ENCODE measurements at places on chromosomes 11 and 22.

DNA sequence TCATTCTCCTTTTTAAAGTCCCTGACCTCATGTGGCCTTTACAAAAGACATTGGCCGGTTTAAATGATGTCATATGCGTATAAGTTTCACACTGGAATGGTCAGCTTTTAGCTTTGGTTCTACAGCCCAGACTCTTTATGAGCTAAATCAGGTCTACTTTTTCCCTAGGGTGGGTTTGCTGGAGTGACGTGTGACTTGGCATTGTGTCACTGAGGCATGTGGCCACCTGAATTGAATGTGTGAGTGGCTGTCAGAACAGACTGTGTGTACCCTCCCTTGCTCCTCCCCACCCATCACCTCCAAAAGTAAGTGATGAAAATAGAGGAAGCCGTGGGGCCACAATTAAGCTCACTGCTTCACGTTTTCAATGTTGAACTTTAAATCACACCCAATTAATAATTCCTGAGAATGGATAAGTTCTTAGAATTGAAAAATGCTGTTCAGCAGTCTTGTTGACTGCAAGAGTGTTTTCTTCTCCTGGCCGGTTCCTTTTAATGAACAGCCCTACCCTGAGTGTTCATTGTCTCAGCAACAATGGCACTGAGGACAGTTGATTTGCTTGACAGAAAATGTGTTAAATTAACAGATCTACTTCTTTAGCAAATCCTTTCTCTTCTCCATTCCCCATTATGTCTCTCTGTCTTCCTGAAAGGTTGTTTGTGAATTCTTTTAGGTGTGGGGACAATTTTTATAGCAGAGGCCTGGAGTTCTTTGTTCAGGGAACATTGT, 11.3 kb downstream of the CECR2 start:
- no peak for DNase-seq

DNA sequence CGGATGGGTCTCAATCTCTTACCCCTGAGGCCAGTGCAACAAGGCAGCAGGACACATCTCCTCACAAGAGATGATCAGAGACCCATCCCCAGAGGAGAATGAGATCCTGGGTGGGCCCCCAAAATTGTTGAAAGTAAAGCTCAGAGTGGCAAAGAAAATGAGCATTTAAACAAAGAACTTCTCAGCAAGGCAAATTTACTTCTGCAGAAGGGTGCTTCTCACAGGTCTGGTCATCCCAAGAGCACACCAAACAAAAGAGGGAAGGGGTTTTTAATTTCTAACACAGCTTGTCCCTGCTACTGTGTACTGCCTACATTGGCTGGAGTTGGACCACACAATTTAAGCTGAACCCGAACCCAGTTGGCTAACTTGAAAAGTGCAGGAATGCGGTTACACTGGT, 1628.6 kb upstream of the RAG2 start:
- DNase-seq, result no peak

DNA sequence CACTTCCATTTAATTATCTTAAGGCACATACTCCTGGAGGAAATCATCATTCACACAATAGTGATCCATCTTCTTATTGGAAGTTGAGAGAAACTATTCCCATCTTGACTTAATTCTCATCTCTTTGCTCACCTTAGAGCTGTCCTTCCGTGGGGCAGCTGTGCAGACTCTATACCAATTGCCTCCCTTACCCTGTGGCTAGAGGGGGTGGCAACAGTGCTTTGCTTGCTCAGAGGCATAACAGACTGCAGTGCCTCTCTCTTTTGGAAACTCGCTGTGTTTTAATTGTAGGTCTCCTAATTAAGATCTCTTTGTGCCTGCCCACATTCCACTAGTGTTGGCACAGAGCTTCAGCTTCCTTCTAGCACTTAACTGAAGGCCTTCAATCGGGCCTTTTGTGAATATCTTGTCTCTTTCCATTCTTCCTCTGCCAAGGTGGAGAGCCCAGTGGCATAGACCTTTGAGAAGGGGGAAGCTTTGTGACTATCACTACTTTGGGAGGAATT, 5.5 kb downstream of the KMT2A start:
- no peak for DNase-seq

- DNase-seq, result peak; percentile 61
These were observed 1.4 kb downstream of the ADM start for GRCh38 chr11:10305964-10306918.

DNA sequence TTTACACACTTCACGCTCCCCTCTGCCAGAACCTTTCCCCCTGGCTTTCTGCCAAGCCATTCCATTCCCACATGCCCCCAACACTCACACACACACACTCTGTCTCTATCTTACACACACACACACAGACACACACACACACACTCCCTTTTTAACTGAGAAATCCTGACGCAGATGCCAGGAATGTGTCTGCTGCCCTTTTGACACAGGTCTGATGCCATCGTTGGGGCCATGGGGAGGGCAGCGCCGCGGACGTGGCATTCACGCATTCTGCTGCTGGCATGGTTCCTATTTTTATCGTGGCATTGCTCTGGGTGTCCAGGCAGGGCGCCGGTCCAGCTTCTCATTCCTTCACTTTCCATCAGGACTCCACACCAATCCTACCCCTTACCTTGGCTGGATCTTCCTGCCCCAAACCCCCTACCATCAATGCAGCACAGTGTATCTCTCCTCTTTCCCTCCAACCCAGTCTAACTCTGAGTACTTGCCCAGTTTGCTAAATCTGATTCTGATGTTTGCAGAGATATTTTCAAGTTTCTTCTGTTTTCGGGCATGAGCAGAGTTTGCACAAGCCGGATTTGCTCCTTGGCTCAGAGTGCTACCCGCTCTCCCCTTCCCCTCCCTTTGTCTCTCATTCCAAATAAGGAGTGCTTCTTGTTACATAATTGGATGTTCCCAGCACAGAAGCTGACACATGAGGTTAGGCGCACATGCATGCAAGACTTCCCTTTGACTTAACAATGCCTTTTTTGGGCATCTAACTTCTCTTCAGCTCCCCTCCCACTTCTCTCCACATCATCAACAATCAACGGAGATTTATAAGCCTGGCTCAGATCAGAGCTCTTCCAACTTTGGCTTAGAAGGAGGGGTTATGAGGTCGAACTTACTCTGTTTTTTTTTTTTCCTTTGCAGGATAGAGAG, 18.8 kb downstream of the SNX19 start:
- no peak for DNase-seq

DNA sequence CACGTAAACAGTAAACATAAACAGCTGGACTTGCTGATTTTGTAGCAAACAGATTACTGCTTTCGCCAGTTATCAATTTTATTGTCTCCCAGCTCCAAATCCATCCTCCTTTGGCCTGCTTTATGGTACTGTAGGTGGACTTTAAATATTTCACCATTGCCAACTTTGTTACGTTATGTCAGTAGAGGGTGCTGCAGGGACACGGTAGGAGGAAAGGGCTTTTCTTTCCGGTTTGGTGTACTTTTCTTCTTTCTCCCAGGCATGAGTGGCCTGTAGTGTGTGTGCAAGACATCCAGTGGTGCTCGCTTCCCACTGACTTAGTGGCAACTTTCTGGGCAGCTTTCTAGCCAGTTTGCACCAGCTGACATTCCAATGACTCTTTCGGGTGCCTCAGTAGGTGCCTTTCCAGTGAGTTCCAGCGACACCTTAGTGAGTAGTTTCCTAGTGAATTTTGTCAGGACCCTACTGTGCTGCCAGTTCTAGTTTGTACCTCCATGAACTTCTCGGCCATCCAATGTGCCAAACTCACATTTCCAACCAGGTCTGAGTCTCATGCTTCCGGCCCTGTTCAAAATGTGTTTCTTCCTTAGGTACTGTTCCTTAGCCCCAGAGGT, 267.6 kb upstream of the TENM4 start:
- DNase-seq, result peak; percentile 53

DNA sequence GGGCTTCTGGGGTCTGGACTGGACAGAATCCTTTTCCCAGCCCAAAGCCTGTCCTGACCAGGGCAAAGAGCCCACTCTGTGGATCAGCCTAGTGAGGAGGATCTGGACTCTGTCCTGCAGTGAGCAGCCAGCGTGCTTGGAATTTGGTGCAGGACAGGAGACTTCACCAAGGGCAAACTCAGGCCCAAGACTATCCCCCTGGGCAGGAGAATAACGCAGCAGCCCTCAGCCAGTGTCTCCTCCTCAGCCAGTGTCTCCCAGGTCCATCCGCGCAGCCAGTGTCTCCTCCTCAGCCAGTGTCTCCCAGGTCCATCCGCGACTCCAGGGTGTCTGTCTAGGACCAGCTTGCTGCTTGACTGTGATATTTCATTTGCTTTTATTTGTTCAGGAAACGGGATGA, 1334.0 kb downstream of the TBC1D22A start:
- no peak for DNase-seq

DNA sequence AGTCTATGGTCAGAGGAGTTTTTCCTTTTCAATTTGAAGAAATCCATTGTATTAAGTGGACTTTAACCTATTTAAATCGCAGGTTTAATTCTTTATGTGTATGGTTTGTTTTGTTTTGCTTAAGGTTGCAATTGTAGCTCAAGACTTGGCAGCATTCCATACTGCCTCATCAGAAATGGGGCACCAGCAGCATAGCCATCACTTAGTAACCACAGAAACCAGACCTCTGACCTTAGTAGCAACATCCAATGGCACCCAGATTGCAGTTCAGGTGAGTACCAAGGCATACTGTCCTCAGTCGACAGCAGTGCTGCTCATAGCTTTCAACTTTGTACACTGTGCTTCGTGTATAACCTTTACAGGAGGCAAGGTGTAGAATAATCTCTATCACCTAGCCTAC, 48.4 kb upstream of the WEE1 start:
- DNase-seq, result no peak

DNA sequence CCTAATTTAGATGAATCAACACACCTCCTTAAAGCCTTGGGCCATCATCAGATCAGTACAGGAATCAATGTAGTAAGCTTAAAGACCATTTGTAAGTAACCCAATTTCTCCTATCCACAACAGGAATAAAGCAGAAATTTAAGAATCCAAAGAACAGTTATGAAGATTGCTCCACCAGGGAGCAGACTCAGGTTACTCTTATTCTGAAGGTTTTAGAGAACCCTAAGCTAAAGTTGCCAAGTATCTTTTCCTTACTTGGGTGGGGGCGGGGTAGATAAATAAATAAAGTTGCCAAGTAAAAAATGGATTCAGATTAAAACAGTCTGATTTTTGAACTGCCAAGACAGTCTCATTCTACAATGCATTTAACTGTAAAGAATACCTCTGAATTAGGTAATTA, 18.1 kb downstream of the CKAP5 start:
- DNase-seq, result no peak

- DNase-seq, result no peak
These were observed 1258.8 kb downstream of the BRD1 start for GRCh38 chr22:48568736-48569330.

DNA sequence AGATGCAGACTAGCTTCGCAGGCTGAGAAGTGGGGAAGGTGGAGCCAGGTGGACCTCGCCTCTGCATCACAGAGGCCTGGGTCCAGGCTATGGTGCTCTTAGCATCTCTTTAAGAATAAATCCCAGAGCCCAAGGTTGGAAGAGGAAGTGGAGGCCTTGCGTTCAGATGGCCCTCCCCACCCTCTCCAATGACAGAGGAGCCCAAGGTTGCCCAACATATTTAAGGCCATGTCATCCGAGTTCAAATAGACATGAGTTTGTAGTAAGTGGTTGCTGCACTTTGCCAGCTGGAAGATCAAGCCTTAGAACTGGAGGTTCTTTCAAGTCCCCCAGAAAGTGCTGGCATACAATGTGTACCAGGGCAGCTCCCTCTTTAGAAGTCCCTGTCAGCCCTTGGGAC, 47.1 kb upstream of the HORMAD2 start:
- no peak for DNase-seq

- peak; percentile 79 for DNase-seq
These were observed 40.8 kb downstream of the TBC1D22A start for GRCh38 chr22:46803031-46803880.

- peak; percentile 35 for DNase-seq
These were observed 27.5 kb downstream of the FBXO7 start for GRCh38 chr22:32501836-32502752.

DNA sequence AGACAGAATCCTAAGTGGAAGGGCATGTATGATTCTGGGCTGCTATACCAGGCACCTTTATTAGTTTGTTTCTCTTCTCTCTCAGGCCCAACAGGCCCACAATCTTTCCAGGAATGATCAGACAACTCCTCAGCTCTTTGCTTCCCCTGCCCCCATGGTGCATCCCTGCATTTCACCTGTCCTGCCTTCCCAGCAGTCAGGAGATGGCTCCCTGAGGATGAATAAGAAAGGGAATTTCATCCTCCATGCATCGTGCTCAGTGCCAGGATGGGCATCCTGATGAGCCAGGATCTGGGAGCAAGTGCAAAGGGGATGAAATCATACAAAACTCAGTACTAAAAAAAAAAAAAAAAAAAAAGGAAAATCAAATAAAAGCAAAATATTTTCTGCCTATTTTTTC, 18.6 kb upstream of the NTM start:
- no peak for DNase-seq

- no peak for DNase-seq
These were observed 23.5 kb upstream of the ANKK1 start for GRCh38 chr11:113363996-113364641.

GRCh38 chr22:26615830-26616435, 1.9 kb downstream of the CRYBB1 start:
- no peak for DNase-seq

- DNase-seq, result no peak
These were observed 15.1 kb upstream of the AIFM3 start for GRCh38 chr22:20951932-20952380.

DNA sequence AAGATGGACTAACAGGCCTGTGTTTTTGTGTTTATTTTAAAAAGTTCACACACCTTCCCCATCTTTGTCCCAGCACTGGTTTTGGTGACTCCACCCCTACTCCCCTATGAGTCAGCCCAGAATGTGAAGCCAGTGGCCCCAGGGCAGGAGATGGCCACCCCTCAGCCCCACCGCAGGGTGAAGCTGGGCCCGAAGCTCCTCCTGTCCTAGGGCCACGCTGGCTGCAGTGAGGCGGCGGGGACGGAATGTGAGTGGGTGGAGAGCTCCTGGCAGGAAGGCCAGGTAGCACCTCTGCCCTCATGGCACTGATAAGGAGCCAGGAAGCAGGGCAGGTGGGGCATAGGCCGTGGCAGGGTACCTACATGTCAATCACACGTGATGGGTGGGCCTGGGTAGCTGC, 39.9 kb downstream of the SGSM3 start:
- DNase-seq, result no peak

DNA sequence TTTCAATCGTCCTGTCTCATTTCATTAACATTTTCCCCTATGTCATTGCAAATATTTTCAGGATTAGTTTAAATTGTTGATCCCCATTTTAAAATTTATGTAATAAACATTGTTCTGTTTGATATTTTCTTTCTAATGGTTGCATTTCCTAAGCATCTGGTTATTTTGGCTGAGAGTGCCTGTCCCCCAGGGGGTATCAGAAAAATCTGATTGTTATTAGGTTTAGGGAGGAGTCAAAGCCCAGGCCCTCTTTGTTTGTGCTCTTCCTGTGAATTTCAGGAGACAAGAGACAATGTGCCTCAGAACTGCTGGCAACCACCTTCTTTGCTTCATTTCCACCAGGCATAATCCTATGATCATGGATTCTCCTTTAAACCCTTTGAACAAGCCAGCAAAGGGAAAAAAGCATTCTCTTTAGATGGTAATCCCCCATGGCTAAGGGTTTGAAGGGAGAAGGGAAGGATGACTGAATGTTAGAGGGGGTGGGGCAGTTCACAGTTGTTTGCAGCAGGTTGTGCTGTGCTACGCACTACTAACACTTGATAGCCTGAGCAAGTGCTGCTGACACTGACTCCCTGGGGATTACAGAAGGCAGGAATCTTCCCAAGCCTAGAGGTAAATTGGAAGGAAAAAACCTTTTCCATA, 462.4 kb upstream of the LRRC4C start:
- DNase-seq, result peak; percentile 46
